ENCODE measurements at places on chromosomes 2 and 18.
A peak's percentile ranks its signal among the peaks of the same experiment; 100 is the strongest.

GRCh38 chr2:61887717-61888266 lies 664 bp downstream of the CCT4 start:
- peak; percentile 20 for DNase-seq

GRCh38 chr2:65161551-65162100 lies 31.7 kb upstream of the RAB1A start:
- no peak for DNase-seq

- DNase-seq, result no peak
Measured at GRCh38 chr18:51029378-51029693, 677 bp upstream of the SMAD4 start.

GRCh38 chr18:50786864-50787263 lies 33.0 kb downstream of the MRO start:
- DNase-seq, result no peak

DNA sequence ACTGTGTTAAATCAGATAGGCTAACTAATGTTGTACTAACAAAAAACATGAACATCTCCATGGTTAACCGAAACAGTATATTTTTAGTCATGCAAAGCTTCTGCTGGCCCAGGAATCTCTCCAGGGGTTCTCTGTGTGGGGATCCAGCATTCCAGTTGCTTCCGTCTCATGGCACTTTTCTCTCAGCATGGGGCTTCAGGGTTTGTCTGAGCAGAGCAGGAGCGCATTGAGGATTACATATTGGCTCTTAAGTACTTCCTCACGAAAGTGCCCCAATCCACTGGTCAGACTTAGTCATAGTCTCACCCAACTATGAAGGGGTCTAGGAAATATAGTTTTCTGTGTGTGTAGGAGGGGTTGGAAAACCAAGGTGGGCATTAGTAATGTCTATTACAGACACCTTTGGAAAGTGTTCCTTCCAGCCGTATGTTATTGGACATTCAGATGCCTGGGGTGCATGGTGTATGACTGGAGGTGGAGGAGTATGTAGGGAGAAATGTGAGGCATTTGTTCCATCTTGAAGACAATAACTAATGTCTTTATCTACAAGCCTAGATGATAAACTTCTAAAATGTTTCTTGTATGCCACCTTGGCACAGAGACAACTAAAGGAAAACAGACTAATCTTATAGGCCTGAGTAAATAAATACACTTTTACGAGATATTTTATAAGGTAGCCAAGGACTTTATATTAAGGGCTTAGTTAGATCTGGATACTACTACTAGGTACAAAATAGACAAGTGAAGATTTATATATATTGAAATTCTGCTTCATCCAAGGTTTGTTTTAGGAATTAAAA lies 123.8 kb upstream of the ZEB2 start:
- DNase-seq, result no peak

DNA sequence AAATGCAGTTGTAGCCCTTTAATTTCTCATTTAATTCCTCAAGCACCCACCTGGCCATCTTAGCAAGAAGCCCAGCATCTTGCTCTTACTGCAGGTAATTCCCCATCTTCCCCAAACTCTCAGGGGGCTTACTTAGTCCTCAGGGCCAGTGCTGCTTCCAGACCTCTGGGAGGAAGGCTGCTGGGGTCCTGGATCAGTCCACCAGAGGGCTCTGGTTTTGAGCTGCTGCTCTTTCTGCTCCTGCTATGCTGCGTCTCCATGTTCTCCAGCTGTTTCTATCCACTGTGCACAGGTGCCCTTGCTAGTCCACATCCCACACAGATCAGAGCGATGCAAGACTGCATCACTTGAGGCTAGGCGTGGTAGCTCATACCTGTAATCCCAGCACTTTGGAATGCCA lies 34.5 kb upstream of the TMEM87B start:
- no peak for DNase-seq

DNA sequence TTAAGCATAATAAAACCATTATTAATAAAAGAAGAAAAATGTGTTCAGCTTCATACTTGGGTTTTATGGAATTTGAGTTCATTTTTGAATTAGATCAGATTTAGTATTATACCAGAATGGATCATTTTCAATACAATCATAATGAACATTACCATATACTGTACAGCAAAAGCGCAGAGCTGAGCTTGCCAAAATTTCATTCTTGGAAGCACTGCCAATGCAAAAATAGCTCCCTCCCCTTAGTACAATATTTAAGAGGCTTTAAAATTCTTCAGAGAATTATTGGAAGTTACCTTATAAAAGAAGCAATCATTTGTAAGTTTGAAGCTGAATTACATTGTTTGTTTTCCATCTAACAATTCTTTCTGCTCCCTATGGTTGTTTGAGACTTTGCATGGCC lies 938.1 kb upstream of the SLC39A10 start:
- no peak for DNase-seq

DNA sequence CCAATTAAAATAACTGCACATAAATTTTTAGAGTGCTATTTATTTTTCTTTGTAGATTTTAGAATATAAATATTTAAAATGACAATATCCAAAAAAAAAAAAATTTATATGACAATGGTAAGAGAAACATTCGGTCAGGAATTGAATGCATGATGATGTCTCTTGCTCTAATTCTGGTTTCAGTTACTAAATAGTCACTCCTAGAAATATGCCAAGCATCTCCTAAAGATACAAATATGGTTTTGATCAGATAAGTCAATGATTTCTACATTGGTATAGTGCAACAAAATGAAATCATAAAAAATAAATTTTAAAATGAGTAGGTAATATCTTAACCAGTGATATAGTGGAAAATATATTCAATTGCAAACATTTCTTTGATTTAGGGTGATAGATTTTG lies 95.9 kb upstream of the ACKR3 start:
- no peak for DNase-seq

DNA sequence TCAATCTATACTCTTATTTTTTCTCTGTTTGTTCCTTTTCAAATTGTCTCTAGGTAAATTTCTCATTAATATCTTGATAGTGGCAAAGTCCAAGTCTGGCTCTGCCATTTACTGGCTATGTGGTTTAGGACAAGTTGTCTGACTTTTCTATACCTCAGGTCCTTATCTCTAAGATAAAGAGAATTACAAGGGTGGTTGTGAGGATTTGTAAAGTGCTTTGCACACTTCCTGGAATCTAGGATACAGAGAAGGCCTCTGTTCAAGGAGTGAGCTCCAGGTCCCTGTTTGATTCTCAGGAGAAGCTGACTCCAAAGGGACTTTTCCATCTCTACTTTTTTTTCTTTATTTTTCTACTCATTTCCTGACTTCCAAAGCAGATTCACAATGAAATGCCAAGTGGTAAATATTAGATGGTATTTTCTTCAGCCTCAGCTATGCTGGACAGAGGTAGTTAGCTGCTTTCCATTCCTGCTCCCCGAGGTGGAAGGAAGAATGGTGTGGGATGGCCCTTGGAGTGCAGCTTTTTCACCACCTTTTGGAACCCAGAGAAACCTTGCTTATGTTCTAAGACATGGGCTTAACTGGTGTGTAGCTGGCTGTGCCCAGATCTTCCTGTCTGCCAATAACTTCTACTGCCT lies 90.5 kb downstream of the GALNT1 start:
- no peak for DNase-seq

GRCh38 chr2:239258248-239258647 lies 142.6 kb downstream of the HDAC4 start:
- DNase-seq, result no peak

GRCh38 chr2:181977661-181978350 lies 7.8 kb upstream of the PPP1R1C start:
- DNase-seq, result peak; percentile 8

GRCh38 chr2:69092857-69093256 lies 79.9 kb downstream of the ANTXR1 start:
- DNase-seq, result no peak

GRCh38 chr2:238226698-238227586 lies 12.9 kb downstream of the HES6 start:
- no peak for DNase-seq

DNA sequence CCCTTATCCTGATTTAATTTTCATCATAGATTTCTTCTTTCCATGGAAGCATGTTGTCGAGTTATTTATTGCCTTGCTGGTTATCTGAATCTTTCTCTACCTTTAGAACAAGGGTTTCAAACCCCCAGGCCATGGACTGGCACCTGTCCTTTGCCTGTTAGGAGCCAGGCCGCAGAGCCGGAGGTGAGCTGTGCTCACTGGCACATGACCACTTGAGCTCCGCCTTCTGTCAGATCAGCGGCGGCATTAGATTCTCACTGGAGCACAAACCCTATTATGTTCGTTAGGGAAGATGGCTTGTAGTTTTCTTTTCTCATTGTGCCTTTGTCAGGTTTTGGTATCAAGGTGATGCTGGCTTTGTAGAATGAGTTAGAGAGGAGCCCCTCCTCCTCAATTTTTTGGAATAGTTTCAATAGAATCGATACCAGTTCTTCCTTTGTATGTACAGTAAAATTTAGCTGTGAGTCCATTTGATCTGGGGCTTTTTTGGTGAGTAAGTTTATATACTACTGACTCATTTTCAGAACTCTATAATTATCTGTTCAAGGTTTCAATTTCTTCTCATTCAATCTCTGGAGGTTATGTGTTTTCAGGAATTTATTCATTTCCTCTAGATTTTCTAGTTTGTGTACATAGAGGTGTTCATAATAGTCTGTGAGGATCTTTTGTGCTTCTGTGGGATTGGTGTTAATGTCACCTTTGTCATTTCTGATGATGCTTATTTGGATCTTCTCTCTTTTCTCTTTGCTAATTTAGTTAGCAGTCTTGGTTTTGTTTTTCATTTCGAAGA lies 668.0 kb upstream of the FAM98A start:
- no peak for DNase-seq

GRCh38 chr2:136377423-136378382 lies 259.8 kb upstream of the CXCR4 start:
- DNase-seq, result no peak

DNA sequence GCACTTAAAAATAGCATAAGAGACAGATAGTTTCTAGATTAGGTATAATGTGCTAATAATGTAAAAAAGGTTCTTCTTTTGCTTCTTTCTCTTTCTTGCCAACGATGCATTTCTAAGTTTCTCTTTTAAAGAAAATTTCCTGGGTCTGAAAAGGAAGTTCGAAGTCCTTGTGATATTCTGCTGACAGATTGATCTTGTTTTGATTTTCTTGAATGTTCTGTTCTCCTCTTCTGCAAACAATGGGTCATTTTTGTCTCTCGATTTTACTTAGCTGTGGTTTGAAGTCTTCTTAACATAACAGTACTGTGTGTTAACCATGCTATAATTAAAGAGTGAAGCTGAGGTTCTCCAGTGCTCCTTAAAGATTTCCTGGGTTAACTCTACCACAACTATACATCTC lies 61.1 kb upstream of the ACYP2 start:
- no peak for DNase-seq

GRCh38 chr2:100451734-100452133 lies 18.5 kb upstream of the NMS start:
- no peak for DNase-seq

- DNase-seq, result no peak
Measured at GRCh38 chr2:37464067-37464466, 119.6 kb downstream of the QPCT start.

DNA sequence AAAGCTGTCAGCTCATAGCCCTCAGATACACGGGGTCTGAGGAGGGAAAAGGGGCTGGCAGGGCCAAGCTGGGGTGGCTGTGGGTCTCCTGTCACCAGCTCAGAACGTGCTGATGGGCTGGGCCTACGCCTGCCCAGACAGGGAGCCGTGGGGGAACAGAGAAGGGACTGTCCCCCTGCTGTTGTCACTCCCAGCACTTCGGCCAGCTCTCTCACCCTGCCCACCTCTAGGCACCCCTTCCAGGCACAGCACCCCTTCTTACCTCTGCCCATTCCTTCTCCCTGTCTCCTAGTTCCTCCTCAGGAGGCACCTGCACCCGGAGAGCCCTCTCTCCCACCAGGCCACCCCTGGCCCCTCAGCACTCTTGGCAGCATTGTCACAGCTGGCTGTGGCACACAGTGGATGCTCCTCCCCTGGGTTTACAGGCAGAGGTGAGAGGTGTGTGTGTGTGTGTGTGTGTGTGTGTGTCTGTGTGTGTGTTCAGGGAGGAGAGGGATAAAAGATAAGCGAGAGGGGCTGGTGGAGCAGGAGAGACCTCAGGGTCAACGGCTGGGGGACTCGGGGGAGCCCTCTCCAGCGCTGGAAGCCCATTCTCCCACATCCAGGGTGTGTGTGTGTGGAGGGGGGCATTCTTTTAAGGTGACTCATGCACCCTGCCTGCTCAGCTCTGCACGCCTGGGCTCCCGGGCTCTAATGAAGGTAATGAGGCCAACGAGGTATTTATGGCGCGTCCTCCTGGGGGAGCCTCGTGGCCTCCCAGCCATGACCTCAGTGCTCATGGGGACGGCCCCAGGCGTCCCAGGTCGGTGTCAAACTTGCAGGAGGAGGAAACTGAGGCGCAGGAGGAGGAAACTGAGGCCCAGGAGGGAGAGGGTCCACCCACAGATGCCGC lies 66.1 kb upstream of the SMAD7 start:
- DNase-seq, result no peak

DNA sequence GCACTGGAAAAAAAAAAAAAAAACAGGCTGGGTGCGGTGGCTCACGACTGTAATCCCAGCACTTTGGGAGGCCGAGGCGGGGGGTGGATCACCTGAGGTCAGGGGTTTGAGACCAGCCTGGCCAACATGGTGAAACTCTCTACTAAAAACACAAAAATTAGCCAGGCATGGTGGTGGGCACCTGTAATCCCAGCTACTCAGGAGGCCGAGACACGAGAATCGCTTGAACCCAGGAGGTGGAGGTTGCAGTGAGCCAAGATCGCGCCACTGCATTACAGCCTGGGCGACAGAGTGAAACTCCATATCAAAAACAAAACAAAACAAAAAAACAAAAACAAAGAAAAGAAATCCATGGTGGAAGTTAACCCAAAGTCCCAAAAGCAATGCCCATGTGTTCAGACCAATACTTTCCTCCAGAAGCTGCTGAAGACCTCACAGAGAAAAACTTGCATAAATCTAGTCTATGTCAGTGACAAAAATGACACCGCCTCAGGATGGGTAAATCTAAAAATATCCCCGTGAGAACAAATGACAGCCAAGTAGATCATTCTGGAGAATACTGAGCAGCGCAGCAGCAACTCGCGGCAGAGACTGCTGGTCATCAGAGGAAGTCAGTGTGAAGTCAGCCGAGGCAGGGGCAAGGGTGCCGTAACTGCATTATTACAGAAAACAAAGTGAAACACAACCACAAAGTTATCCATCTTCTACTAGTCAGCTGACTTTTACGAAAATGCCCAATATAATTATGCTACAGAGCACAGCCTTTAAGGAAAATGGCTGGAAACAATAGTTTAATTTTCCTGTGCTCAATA lies 41.0 kb downstream of the LPIN2 start:
- DNase-seq, result peak; percentile 46

GRCh38 chr2:235008584-235009044 lies 56.8 kb downstream of the SH3BP4 start:
- DNase-seq, result no peak

- DNase-seq, result no peak
Measured at GRCh38 chr18:45221363-45221762, 393.9 kb upstream of the SLC14A2 start.

DNA sequence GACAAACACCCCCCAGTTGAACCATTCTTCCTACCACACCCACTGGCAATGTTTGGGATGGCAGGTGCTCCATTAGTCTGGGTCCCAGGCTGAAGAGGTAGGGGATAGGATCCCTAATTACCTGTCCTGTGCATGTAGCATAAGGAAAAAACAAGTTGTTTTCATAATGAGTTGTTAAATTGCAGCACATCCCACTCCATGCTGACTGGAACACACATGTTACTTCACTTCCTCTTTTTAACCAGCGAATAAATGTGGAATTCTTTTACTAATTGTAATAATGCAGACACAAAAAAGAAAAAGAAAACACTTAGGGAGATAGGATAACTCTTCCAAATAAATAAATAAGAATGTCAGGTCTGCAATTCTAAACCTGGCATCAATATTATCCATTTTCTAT lies 11.8 kb upstream of the CBLN2 start:
- DNase-seq, result no peak

GRCh38 chr18:77079954-77080682 lies 52.5 kb downstream of the MBP start:
- no peak for DNase-seq
